ENCODE measurements at places on chromosomes 6 and 20. TPM values are rescaled to one million over a fixed set of nuclear protein-coding genes. Genes with fewer than 3 reads are reported as not detected.

The ZNF334 gene
- total RNA-seq: 1.6 TPM

The MAD2L1BP gene
- total RNA-seq: 30.4 TPM

The DEFB124 gene
- not detected for total RNA-seq

The ZNF341 gene
- total RNA-seq: 1.2 TPM

The C2 gene
- total RNA-seq: 2.8 TPM

The ASIP gene
- total RNA-seq: not detected

The DPPA5 gene
- total RNA-seq: not detected

The RSPO3 gene
- total RNA-seq: 2.3 TPM

The MOG gene
- not detected for total RNA-seq

The SLC17A3 gene
- total RNA-seq: not detected

The IL17F gene
- total RNA-seq: not detected

The PACSIN1 gene
- 0.15 TPM for total RNA-seq

The RAB44 gene
- under 0.01 TPM for total RNA-seq

The CPXM1 gene
- total RNA-seq: 0.83 TPM

The JPH2 gene
- total RNA-seq: 0.50 TPM

The STMND1 gene
- not detected for total RNA-seq

The OR12D3 gene
- total RNA-seq: not detected

The CLVS2 gene
- total RNA-seq: under 0.01 TPM

The WFDC2 gene
- total RNA-seq: not detected

The LZTS3 gene
- 10.4 TPM for total RNA-seq

The RHAG gene
- not detected for total RNA-seq

The GABRR2 gene
- total RNA-seq: 0.15 TPM
